ENCODE measurements at places on chromosomes 5 and 9.

DNA sequence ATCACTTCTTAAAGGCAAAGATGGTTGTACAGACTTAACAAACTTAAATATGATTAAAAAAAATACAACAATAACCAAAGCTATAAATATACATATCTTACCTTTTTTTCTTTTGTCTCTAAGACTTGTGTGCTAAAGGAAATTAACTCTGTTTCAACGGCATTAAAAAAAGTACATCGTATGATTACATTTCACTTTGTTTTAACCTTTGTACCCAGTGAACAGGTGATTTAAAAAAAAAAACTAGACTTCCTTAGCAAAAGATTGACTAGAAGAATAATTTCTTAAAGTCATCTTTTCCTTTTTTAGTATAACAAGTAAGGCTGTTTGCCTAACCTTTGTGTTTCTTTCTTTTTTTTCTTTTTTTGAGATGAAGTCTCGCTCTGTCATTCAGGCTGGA lies at the start of gene LRRC19:
Gene LRRC19, minus strand, starts transcription at position 182 of the 400 bp plus-strand sequence. CDS start 5,978 bp downstream, outside the sequence.
- no peak for DNase-seq

- DNase-seq, result no peak
These were observed 51.3 kb downstream of the CRB2 start for GRCh38 chr9:123407217-123407851.

DNA sequence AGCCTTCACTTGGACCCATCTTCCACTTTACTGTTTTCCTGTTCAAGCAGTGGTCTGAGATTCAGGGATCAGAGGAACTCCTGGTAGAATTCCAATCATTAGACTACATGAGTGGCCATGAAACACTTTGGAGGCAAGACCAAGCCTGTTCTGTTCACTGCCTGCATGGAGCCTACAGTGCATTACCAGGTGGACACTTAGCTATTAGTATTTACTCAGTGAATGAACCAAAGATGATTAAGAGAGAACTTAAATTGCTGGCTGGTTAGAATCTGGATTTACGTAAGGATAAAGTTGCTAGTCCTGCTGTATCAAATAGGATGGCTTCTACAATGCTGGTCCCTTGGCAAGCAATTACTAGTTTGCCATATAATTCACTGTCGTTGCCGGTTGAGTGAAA lies 245.5 kb downstream of the ARRDC3 start:
- DNase-seq, result no peak

GRCh38 chr5:170920196-170920595 lies 58.4 kb downstream of the RANBP17 start:
- no peak for DNase-seq

- DNase-seq, result no peak
These were observed 607.5 kb upstream of the SEMA6A start for GRCh38 chr5:117182104-117182503.

- no peak for DNase-seq
These were observed 81.7 kb downstream of the MACROH2A1 start for GRCh38 chr5:135317286-135317685.

DNA sequence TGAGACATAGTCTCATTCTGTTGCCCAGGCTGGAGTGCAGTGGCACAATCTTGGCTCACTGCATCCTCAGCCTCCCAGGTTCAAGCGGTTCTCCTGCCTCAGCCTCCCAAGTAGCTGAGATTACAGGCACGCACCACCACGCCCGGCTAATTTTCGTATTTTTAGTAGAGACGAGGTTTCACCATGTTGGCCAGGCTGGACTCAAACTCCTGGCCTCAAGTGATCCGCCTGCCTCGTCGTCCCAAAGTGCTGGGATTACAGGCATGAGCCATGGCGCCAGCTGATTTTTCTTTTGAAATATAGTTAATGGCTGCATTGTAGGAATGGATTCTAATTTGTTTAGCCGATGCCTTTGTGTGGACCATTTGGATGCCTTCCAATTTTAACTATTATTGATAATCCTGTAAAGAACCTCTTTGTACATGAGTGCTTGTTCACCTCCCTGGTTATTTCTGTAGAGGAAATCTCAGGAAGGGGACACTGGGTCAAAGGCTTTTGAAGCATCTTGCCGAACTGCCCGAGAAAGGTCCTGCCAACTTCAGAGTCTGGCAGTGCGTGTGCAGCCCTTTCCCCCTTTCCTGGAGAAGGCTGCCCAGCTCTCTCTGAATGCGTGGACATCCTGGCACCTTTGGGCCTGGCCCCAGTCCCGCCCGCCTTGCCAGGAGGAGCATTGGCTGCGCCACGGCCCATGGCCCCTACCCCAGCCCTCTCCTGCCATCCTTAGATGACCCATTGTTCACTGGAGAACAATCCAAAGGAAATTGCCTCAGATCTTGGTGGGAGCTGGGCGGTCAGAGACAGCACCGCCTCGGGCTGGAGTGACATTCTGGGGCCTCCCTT lies 8.9 kb upstream of the NUP214 start:
- DNase-seq, result no peak

- DNase-seq, result no peak
These were observed 19.5 kb upstream of the NADK2 start for GRCh38 chr5:36261186-36261585.

DNA sequence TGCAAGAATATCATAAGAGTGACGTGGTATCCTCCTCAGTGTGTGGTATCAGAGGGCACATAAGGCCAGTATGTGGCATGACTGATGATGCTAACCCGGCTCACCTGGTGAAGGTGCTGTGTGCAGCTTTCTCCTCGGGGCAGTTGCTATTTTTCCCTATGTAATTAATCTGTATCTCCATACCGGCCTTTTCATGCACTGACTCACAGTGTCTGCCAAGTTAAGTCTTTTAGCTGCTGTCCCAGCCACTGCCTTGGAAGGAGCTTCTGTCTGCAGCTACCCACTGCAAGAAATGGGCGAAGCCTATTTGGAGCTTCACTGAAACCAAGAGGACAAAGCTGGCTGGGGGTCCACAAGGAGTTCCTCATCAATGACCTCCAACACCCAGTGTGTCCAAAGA lies 46.0 kb downstream of the NXNL2 start:
- DNase-seq, result no peak

- DNase-seq, result no peak
These were observed 77.0 kb upstream of the TMC1 start for GRCh38 chr9:72444435-72444834.

GRCh38 chr5:14406554-14406849 lies 175.1 kb upstream of the OTULINL start:
- peak; percentile 84 for DNase-seq
